ENCODE measurements at places on chromosomes 13 and 19.

DNA sequence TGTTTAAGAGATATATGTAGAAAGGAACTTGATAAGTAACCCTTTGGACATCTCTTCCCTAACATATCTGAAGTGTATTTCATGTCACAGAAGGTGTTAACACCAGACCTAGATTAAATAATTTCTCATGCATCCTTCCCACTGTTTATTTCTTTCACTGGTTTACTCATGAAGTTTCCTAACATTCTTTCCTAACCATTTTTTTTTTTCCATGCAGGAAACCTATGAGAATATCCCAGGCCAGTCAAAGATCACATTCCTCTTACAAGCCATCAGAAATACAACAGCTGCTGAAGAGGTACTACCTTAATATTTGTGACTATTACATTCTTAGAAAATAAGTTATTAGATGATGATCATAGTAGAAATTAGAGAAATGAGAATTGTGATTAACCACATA is 28.8 kb downstream of the IPO5 start:
- DNase-seq = no peak

GRCh38 chr13:51435002-51435578 is 17.7 kb downstream of the INTS6 start:
- DNase-seq = no peak

DNA sequence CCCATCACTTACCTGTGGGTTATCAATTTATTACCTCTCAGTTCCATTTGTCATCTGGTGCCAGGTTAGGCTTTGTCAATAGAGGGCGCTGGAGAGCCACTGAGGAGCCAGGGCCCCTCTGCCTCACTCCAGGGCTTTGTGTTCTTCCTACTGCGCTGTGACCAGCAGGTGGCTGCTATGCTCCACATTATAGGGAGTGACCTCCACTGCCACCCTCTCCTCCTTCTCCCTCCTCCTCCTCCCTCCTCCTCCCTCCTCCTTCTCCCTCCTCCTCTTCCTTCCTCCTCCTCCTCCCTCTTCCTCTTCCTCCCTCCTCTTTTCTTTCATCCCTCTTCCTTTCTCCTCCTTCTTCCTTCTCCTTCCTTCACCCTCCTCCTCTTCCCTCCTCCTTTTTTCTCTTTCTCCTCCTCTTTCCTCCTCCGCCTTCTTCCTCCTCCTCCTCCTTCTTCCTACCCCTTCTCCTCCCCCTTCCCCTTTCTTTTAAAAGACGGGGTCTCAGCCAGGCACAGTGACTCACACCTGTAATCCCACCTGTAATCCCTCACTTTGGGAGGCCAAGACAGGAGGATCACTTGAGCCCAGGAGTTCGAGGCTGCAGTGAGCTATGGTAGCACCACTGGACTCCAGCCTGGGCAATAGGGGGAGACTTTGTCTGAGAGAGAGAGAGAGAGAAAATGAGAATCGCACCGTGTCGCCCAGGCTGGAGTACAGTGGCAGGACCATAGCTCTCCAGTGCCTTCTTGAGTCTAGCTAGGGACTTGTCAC is 10.3 kb upstream of the ZBTB32 start:
- DNase-seq = peak; percentile 87

GRCh38 chr19:6412061-6412446 is 12.6 kb downstream of the KHSRP start:
- DNase-seq = no peak

GRCh38 chr13:44240611-44241145 is 132.9 kb upstream of the SERP2 start:
- no peak for DNase-seq

GRCh38 chr19:2138061-2138728 is 13.2 kb downstream of the AP3D1 start:
- DNase-seq = no peak
